Stimulated activated CD4-positive, alpha-beta T cell treated with anti-CD3 and anti-CD28 coated beads, TNF-alpha, amount 100 ng/mL, for 48 hours (primary cell): ENCODE measurements at places on chromosomes 5 and 9.

- no peak for DNase-seq
Observed at GRCh38 chr5:140408750-140409241, 7.2 kb downstream of the ANKHD1 start.

DNA sequence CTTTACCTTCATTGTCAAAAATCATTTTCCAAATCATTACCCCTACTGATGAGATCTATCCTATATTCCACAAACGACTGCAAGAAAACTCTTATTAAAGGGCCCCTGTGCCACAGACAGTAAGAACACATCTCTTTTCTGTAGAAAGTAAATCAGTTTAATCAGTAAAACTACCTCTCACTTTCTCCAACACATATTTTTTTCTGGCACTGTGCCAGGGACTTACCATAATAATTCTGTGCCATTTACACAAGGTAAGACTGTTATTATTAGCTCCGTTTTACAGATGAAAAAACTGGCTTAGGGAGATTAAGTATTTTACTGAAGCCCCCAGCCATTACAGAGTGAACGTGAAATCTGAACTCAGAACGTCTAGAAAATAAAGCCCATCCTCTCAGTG is 587.0 kb upstream of the COX7C start:
- no peak for DNase-seq

- DNase-seq = no peak
Observed at GRCh38 chr5:147372191-147372590, 137.4 kb downstream of the STK32A start.

GRCh38 chr5:139982157-139982974 is 60.7 kb downstream of the NRG2 start:
- DNase-seq = no peak

DNA sequence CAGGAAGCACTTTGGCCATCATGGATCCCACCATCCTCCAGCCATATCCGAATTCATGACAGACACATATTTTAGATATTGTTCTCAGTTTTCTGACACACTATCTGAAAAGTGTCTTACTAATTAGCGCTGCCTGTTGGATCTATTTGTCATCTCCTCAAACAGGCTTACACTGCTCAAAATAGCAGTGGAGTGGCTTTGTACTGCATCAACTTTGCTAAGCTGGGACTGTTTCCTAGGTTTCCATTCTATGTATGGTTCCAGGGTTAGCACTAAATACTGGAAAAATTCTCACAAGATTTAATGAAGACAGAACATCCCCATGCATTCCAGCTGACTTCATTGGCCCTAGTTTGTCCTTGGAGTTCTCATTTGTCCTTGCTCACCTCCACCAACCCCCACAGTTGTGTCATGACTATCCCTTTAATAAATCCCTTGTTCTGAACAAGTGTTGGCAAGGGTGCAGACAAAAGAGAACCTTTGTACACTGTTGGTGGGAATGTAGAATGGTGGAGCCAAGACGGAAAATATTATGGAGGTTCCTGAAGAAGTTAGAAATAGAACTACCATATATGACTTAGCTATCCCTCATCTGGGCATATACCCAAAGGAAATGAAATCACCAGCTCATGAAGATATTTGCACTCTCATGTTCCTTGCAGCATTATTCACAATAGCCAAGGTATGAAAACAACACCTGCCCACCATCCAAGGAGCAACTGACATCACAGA is 136.5 kb upstream of the RAI14 start:
- no peak for DNase-seq

DNA sequence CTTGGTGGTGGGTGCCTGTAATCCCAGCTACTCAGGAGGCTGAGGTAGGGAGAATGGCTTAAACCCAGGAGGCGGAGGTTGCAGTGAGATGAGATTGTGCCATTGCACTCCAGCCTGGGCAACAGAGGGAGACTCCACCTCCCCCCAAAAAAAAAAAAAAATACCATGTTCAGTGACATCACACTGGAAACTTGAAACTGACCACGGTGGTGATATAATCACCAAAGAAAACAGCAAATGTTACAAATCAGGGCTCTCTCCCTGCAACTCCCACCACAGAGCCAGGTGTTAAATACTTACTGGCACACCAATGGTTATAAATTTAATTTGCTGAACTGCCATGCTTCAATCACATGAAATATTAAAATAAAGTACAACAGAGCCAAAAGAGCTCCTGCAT is 81.4 kb downstream of the ZNF608 start:
- DNase-seq = no peak

GRCh38 chr9:93829271-93830011 is 125.7 kb downstream of the BARX1 start:
- no peak for DNase-seq

GRCh38 chr5:38752012-38752536 is 93.7 kb upstream of the OSMR start:
- no peak for DNase-seq

DNA sequence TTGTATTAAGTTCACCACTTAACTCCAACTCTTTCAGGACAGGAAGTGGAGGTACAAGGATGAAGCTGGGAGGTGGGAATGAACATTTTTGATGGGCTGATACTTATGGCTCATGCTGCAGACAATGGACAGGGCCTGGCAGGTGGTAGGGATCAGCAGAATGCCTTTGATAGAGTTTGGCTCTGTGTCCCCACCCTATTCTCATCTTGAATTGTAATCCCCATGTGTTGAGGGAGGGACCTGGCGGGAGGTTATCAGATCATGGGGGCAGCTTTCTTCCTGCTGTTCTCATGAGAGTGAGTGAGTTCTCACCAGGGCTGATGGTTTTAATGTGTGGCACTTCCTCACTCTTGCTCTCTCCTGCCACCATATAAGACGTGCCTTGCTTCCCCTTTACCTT is 87.3 kb upstream of the PRLR start:
- DNase-seq = no peak

DNA sequence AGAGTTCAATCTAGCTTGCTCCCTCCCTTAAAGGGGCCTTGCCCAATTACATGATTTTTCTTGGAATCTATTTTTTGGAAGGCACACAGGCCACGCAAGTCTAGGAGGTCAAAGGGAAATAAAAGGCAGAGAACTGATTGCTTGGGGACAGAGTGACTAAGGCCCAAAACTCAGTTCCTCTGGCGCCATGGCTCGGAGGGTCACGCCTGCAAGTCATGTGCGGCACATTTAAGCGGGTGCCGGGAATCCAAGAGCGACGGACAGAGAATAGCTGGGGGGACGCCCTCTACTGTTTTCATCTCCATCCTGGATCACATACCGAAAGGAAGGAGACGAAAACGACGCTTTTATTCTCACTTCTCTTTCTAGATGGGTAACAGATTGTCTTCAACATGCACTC is 78.6 kb downstream of the FREM1 start:
- no peak for DNase-seq

DNA sequence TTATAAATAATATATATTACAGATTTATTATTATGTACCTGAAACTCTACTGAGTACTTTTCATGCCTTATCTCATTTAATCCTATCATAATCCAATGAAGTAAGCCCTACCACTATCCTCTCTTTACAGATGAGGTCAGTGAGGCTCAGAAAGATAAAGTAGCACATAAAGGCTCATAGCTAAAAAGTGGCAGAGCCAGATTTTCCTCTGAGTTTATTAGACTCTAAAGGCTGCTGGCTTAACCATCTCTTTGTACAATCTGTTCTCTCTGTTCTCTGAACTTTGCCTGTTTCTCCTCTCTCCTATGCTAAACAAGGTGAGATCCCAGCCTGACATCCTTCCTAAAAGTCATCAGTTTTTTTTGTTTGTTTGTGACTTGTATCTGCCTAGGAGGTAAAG is 311.2 kb downstream of the KCTD16 start:
- DNase-seq = no peak

GRCh38 chr9:137534256-137535119 is 15.7 kb downstream of the PNPLA7 start:
- DNase-seq = no peak
